ENCODE measurements at places on chromosomes 13 and 19. TPM values are rescaled to one million over a fixed set of nuclear protein-coding genes. Genes with fewer than 3 reads are reported as not detected.

Gene KLK13
- total RNA-seq: 0.36 TPM

GRCh38 chr13:103810026-103810425 lies 743.8 kb upstream of the SLC10A2 start:
- DNase-seq: no peak

GRCh38 chr13:99752373-99752772 lies 219.2 kb downstream of the ZIC5 start:
- no peak for DNase-seq

- no peak for DNase-seq
Measured at GRCh38 chr19:48595833-48596232, 10.7 kb upstream of the SPACA4 start.

Gene PTGIR
- total RNA-seq: 5.2 TPM

DNA sequence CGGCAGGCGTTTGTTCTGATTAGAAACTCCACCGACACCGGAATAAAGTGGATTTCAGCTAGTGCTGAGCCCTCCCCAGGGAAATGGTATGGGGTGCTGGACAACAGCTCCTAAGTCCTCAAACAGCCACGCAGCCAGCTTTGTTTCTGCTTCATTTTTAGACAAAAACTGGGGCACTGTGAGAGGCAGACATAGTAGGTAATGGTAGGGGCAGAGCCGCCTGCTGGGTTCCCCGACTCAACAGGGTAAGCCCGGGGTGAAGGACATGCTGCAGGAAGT lies 39.7 kb downstream of the CARS2 start:
- DNase-seq: no peak

GRCh38 chr19:42069619-42070351 lies at the start of gene GRIK5:
GRIK5 (minus strand) TSS chr19:42070206; CDS start chr19:42065770, 4,436 bp downstream.
- peak; percentile 35 for DNase-seq

DNA sequence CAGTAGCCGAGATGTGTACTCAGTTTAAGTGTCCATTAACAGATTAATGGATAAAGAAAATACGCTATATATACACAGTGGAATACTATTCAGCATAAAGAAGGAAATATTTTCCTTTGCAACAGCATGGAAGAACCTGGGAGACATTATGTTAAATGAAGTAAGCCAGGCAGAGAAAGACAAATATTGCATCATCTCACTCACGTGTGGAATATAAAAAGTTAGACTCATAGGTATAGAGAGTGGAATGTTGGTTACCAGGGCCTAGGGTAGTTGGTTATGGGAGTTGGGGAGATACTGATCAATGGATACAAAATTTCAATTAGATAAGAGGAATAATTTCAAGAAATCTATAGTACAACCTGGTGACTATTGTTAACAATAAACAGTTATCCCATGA lies 210.1 kb downstream of the MAB21L1 start:
- DNase-seq: no peak

DNA sequence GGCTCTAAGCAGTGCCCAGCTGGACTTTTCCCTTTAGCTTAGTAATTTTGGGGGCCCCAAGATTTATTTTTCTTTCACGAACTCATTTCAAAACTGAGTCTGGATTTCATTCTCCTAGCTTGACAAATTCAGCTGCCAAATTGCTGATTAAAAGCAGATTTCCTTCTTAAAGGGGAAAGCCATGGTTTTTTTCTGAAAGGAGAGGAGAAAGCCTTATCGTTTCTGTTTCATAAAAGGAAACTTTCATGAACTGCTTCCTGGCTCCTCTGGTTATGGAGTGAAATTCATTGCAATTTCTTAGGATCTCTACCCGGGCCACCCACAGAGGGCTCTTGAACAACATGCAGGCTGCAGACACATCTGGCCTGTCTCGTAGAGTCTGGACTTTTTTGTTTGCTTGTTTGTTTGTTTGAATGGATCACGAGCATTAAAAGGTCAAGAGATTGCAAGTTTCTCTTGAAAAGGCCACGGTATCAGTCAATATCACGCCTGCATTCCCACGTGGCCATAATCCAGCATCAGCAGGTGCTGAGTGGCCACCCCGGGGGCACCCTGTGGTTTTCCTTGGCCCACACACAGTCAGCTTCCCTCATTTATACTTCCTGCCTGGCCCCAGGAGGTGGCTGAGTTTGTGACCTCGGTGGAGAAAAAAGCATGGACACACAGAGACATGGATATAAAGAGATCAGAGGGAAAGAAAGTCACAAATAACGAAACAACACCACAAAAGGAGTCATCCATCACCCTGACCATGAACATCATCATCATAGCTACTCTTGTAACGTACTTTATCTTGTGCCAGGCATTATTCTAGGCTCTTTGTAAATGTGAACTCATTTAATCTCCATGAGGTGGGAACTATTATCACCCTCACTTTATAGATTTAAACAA lies 10.5 kb upstream of the KLK4 start:
- no peak for DNase-seq

Gene PRODH2
- 5.1 TPM for total RNA-seq

Gene OCEL1
- 9.5 TPM for total RNA-seq

DNA sequence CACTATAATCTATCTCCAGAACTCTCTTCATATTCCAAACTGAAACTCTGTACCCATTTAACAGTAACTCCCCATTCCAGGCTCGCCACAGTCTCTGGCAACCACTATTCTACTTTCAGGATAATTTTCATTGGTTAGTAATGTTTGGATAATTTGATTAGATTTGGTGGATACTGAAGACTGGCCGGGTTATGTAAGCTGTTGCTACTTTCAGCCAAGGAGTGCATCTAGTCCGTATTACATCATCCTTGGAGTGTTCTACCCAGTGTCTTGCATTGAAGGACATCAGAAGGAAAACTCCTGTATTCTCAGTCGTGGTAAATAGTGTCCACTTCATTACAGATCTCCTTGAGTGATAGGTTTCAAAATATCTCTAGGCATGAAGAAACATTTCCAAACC lies 60.5 kb downstream of the PCCA start:
- DNase-seq: no peak

- DNase-seq: no peak
Measured at GRCh38 chr19:11260996-11261395, 1.3 kb downstream of the DOCK6 start.

Data from hepatocyte (in vitro differentiated cells).